ENCODE measurements at places on chromosomes 4 and X. TPM values are rescaled to one million over a fixed set of nuclear protein-coding genes. Genes with fewer than 3 reads are reported as not detected.

GRCh38 chr4:76532805-76533204 lies 97.8 kb downstream of the SHROOM3 start:
- DNase-seq, result no peak

DNA sequence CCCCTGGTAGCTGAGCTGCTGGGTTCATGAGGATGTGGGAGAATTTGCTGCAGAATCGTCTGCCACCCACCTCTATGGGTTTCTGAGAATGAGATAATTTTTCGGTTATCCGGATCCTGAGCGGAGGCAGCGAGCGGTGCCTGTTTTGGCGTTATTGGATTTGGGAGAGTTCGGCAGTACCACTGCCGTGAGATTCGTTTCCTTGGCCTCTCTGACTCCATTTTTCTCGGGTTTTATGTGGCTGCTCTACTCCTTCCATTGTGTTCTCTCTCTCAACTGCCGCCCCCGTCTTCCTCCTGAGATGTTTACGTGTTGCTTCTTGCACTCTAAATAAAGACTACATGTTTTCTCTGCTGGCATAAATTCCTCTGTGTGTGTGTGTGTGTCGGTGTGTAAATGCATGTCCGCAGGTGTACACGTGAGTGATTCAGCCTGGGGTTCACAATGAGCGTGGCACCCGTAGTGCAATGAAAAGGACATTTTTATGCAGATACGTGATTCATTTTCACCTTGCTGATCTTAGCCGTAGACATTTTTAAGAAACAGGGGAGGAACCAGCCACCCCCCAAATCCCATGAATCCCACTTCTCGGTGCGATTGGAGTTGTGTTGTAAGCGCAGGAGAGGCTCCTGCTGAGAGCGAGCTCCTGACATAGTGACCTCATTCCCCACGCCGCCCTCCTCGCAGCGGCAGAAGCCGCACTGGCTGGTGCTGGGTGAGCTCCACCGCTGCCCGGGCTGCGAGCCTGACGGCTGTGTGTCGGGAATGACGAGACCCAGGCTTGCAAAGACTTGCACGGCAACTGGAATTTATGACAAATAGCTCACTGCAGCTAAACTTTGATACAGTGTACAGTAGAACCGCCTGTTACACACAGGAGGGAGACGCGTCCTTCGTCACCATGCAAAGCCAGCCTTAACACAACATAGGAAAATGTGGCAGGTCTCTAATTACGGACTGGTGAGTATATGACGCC lies 82.2 kb downstream of the STOX2 start:
- peak; percentile 80 for DNase-seq

BMPR1B gene
- 5.9 TPM for total RNA-seq

GRCh38 chr4:6773106-6773505 lies 9.4 kb upstream of the KIAA0232 start:
- DNase-seq, result no peak

- peak; percentile 31 for DNase-seq
These were observed 2.4 kb downstream of the LONRF3 start for GRCh38 chrX:118976599-118977340.

DNA sequence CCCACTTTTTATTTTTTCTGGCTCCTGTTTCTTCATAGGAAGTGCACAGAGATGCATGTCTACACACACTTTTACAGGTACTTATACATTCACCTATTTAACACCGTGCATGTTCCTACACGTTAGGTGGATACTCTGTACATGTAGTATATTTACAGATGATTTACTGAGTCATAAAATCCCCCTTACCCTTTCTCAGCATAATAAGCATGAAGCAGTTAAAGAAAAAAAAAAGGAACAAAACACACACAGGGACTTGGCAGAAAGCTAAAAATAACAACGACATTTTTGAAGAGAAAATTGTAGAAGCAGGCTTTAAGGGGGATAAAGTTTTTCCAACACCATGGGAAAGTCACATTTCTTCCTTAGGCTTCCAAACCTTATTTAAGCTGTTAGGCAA lies 96.4 kb upstream of the IQCM start:
- DNase-seq, result no peak

DCAF12L1 gene
- not detected for total RNA-seq

DNA sequence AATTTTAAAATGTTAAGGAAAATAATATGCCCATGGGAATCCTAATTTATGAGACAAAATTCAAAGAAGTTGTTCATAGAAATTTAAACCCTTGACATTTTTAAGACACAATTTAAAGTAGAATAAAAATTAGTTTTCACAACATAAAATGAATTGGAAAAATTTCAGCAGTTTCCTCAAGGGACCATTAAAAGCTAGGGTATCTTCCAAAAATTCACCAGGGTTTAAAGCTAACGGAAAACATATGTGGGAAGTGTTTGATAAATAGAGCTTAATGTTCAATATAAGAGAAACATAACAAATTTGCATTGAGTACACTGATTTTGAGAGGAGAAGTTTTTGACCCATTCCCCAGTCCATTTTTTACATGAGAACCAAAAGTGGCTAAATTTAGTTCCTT lies 228.9 kb upstream of the TTC29 start:
- DNase-seq, result no peak

All from H4 (cell line).